SJCRH30 (cell line): ENCODE measurements at places on chromosomes 4 and X.

DNA sequence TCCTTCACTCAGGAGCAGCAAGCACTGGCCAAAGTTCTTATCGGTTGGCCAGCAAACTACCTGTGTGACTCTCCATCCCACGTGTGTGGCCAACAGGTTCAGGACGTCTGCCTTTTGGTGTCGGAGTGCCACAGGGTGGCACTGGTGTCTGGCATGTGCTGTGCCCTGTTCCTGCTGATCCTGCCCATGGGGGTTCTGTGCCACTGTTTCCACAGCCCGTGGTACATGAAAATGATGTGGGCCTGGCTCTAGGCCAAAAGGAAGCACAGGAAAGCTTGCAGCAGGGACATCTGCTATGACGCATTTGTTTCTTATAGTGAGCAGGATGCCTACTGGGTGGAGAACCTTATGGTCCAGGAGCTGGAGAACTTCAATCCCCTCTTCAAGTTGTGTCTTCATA, 4.6 kb upstream of the TLR2 start:
- DNase-seq, result no peak

DNA sequence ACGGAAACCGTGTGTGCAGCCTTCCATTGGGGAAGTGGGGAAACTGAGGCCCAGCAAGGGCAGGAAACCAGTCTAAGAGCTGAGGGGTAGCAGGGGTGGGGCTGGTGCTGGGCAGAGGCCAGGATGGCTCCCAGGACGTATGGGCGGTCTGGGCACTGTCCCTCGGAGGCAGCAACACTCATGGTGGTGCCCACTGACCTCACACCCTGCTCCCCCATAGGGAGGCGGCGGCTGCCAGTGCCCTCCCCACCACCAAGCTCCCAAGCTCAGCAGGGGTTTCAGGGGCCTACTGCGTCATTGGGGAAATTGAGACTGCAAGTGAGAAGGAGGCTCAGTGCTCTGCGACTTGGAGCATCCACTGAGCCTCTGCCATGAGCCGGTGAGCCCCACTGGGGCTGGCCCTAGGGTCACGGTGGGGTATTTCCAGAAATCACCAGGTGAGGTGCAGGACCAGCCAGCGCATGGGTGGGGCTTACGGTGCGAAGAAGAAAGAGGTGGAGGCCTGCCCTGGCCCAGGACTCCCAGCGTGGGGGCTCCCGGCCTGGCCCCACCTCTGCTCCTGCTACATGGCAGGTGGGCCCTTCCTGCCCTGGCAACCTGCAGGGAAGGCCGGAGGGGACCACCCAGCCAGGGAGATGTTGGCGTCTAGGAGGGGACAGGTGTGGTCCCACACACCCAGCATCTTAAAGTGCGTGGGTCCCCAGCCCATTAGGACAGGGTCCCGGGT, 915 bp downstream of the MSANTD1 start:
- DNase-seq, result no peak

- DNase-seq, result no peak
These were observed 193.3 kb downstream of the ZC4H2 start for GRCh38 chrX:64782923-64783322.

- no peak for DNase-seq
These were observed 113.0 kb downstream of the SPATA18 start for GRCh38 chr4:52164116-52164515.

DNA sequence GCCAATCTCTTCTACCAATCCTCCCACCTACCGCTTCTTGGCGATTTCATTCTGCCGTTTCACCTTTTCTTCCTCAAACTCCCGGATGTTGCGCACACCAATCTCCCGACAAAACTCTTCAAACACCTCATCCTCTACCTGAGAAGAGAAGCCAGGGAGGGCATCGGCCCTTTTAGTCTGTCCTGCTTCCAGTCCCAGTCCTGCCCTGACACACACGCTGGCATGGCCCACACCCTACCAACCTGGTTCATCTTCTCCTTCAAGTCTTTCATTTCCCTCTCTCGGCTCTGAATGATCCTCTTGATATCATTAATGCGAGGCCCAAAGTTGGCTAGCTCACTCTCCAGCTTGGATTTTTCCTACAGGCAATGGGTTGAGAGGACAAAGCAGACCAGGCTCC, 18.9 kb downstream of the SMC1A start:
- no peak for DNase-seq

- DNase-seq, result peak; percentile 17
These were observed 6.7 kb downstream of the SULT1B1 start for GRCh38 chr4:69753686-69754085.

DNA sequence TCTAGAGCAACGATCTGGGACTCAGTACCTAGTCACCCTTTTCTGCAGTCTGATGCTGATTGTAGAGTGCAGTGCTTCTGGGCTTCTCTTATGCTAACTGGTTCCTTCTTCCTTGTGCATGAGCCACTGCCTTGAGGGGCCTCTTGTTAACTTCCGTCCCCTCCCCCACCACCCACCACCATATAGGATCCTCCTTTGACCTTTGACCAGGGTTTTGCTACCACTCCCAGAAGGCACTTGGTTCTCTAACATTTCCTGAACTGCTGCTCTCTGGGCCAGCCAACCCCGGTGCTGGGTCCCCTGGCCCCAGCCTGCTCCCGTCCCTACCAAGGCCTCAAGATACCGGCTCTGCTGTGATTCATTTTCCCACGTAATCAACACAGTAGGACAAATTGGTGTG, 104.6 kb upstream of the KLF3 start:
- no peak for DNase-seq

DNA sequence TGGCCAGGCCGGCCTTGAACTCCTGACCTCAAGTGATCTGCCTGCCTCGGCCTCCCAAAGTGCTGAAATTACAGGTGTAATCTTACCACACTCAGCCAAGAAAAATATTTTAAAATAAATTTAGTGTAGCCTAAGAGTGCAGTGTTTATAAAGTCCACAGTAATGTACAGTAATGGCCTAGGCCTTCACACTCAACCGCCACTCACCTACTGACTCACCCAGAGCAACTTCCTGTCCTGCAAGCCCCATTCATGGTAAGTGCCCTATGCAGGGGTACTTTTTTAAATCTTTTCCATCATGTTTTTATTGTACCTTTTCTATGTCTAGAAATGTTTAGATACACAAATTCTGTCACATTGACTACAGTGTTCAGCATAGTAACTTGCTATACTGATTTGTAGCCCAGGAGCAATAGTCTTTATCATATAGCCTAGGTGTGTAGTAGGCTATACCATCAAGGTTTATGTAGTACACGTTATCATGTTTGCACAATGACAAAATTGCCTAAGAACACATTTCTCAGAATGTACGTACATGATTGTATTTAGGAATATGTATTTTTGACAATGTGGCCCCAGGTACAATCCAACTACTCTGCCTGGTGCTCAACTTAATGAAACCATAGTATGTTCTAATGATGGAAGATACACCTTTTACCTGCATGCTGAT, 455.2 kb downstream of the PCDH7 start:
- no peak for DNase-seq

GRCh38 chrX:38891641-38892413, 90.6 kb downstream of the MID1IP1 start:
- peak; percentile 88 for DNase-seq

DNA sequence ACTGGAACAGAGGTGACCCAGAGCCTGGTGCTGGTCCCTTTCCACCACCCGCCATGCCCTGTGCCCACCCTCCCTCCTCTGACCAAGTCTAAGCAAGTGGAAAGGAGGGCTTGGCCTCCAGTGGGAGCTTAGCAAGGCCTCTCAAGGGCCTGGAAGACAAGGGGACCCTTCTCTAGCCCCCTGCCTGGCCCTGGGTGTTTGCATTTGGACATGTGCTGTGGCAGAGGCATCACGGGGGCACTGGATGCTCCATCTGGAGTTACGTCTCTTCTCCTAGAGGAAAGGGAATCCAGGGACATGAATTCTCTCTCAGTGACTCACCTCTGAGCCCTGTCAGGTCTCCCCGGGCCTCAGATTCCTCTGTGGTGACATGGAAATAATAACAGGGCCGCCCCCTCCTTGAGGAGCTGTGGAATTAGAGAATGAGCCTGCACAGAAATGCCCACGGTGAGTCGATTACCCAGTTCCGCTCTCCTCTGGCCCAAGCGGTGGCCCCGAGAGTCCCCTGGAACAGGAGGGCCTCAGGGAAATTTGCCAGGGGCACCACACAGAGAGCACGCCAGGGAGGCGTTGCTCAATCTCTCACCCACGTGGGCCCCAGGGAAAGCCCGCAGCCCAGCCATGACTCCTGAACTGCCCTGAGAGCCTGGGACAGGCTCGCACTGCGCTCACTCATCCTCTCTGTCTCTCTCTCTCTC, 189.6 kb downstream of the BCOR start:
- DNase-seq, result peak; percentile 71

DNA sequence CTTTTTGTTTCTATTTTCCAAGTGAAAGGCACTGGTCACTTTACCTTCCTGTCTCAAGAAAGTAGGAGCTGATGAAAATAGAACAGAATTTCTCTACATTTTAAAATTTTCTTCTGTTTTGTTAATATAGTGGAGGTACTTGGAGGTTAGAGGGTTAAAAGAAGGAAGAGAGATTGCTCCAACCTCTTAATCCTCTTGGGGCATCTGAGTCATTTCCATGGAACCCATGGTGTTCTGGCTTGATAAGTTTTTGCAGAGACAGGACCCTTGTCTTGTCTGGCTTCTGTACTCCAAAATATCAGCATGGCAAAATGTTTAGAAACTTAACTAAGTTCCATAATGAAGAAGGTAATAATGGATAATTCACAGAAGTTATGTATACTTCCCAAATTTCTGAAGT, 727.2 kb downstream of the C4orf33 start:
- peak; percentile 37 for DNase-seq

- DNase-seq, result no peak
These were observed 21.9 kb upstream of the ANXA3 start for GRCh38 chr4:78529569-78530209.

DNA sequence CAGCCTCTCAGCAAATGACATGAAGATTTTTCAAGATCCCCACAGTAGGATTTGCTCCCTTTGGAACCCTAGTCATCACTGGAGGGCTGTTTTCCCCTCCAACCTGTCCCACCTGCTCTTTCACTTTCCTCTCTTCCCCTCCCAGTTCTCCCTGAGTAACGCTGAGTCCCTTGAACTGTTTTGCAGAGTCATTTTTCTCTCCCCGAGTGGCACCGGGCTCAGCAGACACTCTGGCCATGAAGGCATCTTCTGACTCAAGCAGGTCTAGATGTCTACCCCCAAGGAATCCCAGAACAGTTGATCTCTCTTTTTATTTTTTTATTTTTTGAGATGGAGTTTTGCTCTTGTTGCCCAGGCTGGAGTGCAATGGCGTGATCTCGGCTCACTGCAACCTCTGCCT, 52.2 kb downstream of the HTRA3 start:
- DNase-seq, result no peak

GRCh38 chr4:39698424-39699009, 581 bp downstream of the UBE2K start:
- peak; percentile 77 for DNase-seq
